ENCODE measurements at places on chromosomes 12 and 14.

GRCh38 chr14:72902801-72903530 lies 9.1 kb upstream of the DPF3 start:
- no peak for DNase-seq

- no peak for DNase-seq
Observed at GRCh38 chr14:23299211-23299957, 3.3 kb downstream of the PPP1R3E start.

DNA sequence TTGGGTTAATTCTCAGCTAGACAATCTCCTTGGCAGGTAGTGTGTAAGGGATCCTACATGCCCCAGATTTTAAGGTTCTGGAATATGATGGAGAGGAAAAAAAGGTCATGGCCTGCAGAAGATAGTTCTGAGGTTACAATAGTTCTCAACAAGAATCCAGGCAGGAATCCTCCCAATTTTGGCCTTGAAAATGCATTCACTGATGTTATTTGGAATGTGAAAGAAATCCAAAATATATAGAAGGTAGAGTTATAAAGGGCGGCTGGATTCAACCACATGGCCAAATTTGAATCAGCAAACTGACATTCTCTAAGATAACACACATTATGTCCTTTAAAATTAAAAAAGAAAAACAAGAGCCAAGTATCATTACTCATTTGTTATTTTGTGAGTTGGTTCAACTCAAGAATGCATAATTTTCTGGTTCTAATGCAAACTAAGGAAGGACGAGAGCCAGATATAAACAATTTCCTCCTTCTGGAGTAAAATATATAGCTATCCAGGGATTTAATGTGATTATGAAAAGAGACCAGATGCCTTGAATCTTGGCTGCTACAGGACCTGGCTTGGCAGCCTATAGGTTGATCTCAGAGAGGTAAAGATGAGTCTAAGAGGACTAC lies 177.0 kb upstream of the G2E3 start:
- DNase-seq = no peak

DNA sequence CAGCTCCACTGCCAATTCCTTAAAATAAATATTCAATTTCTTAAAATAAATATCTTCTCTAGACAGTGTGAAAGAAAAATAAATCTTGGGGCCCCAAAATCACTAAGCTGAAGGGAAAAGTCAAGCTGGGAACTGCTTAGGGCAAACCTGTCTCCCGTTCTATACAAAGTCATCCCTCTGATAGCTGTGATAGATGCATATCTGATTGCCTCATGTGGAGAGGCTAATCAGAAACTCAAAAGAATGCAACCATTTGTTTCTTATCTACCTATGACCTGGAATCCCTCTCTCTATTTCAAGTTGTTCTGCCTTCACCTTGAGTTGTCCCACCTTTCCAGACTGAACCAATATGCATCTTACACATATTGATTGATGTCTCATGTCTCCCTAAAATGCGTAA lies 889.8 kb downstream of the TRHDE start:
- no peak for DNase-seq

DNA sequence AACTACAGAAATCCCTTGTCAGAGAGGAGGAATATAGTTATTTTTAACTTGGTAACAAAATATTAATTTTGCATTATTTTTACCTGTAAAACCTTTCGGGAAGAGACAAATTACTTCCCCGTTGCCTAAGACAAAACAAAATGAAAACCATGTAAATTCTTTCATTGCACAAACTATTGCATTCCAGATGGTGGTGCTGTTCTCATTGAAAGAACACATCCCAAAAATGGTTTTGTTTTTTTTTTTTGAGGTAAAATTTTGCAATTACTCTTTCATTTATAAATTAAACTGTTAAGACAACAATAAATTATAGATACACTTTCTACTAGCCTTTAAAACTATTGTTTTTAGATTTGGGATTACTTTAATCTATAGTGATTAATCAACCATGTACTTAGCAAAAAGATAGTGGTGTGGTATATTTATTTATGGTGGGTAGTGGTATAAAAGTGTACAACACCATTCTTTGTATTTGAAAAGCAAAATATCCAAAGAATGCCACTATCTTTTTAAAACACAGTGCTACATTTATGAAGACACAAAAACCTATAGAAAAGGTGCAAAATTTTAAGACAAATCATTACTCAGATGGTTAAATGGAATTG lies 115.5 kb downstream of the SLC38A1 start:
- no peak for DNase-seq

- DNase-seq = no peak
Observed at GRCh38 chr12:123050913-123051312, 70.4 kb downstream of the ARL6IP4 start.

DNA sequence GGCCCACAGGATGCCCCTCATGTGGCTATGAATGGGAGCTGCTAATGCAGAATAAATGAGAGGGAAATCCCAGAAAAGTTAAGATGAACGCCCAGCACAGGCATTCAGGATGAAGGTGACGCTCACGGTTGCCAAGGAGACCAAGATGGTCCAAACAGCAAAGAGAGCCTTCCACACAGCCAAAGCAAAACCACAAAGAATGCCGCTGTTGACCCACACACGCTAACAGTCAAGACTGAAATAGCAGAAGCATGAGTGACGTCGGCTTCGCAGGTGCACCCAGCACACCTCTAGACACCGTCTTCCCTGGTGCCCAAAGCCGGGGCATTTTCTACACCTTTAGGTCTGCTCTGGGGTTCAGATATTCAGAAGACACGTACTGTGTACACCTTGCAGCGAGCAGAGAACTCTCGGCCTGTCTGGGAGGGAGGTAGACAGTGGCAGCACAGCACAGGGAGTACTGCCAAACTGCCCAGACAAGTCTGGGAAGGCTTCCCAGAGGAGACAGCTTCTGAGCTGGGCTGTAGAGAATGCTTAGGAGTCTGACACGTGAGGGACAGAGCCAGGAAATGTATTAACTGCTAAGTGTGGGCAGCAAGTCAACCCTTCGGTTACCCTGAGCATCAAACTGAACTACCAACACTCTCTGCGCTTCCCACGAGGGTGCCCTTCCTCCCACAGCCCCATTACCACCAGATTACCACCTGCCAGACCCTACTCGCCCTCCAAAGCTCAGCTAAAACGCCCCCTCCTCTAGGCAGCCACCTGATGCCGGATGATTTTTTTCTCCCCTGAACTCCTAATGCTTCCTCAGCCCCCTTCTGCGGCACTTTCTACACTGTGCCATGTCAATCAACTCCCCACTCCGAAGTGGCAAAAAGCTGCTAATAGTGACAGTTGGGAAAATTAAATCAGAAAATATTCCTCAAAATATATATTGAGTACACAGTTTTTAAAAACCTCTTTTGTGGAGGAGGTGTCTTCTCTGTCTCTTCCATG lies 50.1 kb downstream of the CCDC88C start:
- DNase-seq = peak; percentile 63

DNA sequence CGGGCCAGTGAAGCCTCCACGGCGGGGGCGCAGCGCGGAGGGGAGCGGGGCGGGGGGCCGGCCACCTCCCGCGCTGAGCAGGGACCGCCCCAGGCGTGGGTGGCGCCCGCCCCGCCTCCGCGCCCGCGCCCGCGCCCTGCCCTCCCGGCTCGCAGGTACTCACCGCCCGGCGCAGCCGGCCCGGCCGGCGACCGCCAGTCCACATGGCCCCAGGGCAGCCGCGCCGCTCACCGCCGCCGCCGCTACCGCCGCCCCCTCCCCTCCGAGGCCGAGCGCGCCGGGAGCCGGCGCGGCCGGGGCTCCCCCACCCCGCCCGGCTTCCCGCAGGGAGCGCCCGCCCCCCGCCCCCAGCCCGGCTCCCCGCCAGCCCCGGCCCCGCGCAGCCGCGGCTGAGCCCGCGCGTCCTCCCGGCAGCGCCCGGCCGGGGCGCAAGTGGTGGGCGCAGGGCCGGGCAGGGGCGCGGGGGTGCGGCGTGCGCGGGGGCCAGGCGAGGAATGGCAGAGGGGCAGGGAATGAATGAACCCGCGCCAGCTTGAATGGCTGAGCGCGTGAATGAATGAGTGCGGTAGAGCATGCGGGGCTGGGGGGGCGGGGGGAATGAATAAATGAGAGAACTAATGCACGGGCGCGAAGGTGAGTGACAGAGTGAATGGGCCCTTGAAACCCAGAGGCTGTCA lies at the start of gene BEGAIN:
Gene BEGAIN, minus strand, starts transcription at position 332 of the 677 bp plus-strand sequence. Its CDS starts 127 bp downstream, at position 205.
- DNase-seq = no peak

DNA sequence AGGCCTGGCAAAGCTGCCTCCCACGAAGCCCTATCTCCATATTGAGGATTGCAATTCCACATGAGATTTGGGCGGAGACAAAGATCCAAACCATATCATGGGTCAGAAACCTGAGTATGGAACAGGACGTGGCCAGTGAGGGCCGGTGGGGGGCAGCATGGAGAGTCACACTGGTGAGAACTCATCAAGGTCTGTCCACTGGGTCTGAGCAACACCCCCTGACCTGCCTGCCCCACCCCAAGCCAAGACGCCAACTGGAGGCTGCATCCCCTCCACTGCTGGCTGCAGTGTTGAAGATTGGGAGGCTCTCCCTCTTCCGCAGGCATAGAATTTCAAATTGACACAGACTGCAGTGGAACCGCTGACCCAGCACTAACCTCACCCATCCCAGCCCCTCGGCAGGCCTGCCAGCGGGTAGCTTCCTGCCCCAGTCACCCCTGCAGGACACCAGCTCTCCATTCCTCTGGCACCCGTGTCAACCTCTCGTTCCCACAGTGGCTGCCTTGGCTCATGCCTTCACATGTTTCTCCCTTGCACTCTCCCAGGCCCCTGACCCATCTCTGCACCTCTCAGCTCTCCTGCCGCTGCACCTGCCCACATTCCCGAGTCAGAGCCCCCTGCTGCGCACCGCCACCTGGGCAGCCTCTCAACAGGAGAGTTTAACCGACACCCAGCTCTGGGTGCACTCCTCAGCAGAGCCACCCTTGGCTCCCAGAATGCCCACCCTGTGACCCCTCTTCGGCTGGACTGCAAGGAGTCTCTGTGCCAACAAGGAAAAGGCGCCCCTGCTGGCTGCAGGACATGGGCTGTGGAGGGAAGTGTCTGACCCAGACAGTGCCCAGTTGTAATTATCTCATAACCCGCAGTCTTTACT lies 45.2 kb upstream of the PPP2R5C start:
- no peak for DNase-seq

DNA sequence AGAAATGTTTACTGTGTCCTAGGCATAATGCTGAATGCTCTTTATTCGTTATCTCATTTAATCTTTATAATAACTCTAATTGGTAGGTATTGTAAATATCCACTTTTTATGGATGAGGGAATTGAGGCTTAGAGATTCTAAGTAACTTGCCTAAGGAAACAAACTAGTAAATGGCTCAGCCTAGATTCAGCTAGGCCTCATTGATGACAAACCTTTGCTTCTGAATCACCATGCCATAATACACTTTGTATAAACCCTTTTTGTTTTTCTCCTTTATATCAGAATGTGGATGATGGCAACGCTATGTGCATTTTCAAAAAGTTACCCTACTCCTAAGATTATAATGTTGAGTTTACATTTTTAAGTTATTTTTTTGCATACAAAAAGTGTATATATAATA lies 34.0 kb downstream of the MNAT1 start:
- DNase-seq = no peak

GRCh38 chr12:54040148-54040494 lies 7.3 kb downstream of the HOXC5 start:
- DNase-seq = no peak

- no peak for DNase-seq
Observed at GRCh38 chr12:70849265-70849960, 71.1 kb downstream of the PTPRR start.

GRCh38 chr14:54567224-54567638 lies 303 bp downstream of the SAMD4A start:
- no peak for DNase-seq

All from activated B cell treated with CpG ODN at 0.5 μM for 24 hours (primary cell).